Stimulated activated CD4-positive, alpha-beta T cell treated with anti-CD3 and anti-CD28 coated beads, Interleukin-1b, Interleukin-23, amount 100 ng/mL, for 1 hour (primary cell): ENCODE measurements at places on chromosomes 3 and 15.

GRCh38 chr3:86234506-86235254 lies 756.3 kb downstream of the VGLL3 start:
- no peak for DNase-seq

DNA sequence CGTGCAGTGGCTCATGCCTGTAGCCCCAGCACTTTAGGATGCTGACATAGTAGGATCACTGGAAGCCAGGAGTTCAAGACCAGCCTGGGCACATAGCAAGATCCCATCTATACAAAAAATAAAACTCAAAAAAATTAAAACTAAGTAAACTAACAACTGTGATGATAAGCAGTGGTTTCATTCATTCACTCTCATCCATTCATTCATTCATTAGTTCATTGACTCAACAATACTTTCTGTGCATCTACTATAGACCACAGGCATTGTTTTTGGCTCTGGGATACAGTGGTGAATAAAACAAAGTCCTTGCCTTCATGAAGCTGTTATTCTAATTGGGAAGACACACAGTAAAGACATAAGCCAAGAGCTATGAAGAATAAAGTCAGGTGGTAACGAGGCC lies 7.5 kb upstream of the TMEM212 start:
- DNase-seq: no peak

GRCh38 chr3:27623085-27623753 lies 98.9 kb downstream of the EOMES start:
- DNase-seq: no peak

DNA sequence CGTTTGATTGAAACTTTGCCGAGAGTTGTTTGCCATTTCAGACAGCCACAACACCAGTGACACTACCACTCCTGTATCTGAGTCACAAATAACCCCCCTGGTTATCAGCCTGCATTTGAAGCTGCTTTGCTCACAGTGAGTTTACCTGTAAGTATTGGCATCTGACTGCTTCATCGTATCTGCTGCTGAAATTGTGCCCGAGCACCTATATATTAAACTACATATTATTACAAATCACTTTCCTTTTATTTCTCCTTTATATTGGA lies 39.2 kb upstream of the SPSB4 start:
- no peak for DNase-seq

DNA sequence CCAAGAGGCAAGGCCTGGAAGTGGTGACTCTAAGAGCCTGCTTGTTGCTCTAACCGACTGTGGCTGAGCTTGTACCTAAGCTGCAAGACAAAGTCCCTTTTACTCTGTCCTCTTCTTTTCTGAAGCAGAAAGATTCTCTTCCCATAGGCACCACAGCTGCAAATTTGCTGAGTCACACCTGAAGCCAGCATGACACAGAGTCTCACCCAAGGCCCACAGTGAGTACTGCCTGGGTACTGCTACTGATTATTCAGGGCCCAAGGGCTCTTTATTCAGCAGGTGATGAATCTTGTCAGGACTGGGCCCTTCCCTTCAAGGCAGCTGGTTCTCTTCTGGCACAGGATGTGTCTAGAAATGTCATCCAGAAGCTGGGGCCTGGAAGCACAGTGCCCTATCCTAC lies 18.9 kb upstream of the TIGIT start:
- no peak for DNase-seq

DNA sequence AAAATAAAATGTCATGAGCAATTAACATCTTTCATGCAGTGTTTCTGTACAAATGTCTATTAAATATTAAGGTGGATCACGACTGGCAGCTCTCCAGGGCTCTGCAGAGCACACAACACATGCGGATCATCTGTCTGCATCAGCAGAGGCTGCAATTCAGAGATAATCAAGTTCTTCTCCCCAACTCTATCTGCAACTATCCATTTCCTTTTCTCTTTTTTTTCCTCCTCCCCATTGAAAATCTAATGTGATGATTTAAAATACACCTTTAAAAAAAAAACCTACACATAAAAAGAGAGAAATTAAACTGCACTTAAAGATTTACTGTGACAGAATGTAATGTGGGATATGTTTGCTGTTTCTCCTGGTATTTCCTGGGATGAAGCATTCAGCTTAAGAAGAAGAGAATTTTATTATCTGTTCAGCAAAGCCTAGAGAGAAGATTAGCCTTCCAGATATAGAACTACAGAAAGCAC lies 352.6 kb upstream of the CCDC54 start:
- no peak for DNase-seq

DNA sequence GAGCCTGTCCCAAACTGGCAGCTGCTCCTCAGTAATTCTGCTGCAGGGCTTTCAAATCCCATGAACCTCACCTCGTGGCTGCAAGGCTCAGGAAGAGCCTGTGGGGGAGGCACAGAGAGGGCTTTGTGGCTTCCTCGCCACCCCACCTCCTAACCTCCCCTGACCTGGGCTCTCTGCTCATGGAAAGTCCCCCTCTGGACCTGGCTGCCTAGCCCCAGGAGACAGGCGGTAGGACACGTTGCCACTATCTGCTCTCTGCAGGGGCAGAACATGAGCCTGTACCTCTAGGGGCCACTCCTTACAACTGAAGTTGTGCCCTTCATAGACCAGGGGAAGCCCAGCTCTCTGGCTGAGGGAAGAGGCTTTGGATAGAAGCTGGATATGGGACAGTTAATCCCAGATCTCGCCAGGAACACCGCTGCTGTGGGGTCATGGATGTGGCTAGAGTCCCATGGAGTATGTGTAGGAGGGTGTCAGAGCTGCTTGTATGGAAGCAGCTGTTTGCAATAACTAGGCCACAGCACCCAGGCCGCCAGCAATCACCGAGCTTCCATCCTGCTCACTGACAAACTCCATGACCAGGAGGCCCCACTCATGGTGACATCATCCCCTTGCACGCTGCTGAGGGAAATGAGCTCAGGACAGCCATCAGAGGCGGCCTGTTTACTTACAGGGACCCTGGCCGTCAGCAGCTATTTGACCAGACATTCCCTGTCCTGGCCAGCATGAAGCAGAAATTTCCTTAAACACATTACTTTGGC lies 34.0 kb upstream of the CILP start:
- DNase-seq: no peak

DNA sequence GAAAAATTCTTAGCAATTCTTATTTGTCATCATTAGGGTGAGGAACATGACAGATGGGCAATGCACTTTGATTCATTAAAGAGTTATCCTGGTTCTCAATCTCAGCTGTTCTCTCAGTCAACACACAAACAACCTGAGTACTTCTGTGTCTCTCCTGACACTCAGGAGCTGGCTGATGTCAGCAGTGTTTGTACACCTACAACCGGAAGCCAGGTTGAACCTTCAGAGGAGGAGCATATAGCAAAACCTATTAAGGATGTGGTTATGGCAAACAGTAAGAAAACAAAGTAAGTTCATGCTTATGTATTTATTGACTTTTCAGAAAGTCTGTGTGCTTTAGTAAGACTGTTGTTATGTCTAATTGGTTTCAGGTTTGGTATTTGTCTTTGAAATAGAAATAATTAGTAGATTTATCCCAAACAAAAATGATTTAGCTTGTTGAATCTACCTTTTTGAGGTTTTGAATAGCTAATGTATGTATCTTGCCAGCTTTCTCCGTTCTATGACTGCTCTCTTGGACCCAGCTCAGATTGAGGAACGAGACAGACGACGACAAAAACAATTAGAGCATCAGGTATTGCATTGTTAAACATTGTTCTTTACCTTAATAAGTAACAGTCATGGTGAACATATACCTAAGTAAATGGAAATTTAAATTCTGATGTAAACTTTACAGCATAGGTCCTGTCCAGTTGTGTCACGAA lies 36.6 kb downstream of the CCDC66 start:
- DNase-seq: peak; percentile 5

GRCh38 chr15:59170295-59171066 lies 36.2 kb upstream of the LDHAL6B start:
- DNase-seq: no peak

DNA sequence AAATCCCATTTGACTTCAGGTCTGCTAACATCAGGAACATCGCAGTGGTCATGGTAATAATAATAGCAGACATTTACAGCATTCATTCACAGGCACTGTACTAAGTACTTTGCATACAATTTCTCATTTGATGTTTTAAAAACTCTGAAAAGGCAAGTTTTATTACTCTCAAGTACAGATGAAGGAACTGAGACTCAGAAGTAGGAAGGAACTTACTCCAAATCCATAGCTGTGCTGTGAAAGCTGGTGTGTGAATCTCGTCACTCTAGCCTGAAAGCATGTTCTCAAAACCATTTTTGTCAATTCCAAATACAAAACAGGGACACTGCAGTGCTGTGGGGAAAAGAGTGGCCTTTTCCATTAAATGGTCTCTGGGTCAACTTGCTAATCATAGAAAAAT lies 179.9 kb downstream of the FAM43A start:
- no peak for DNase-seq

DNA sequence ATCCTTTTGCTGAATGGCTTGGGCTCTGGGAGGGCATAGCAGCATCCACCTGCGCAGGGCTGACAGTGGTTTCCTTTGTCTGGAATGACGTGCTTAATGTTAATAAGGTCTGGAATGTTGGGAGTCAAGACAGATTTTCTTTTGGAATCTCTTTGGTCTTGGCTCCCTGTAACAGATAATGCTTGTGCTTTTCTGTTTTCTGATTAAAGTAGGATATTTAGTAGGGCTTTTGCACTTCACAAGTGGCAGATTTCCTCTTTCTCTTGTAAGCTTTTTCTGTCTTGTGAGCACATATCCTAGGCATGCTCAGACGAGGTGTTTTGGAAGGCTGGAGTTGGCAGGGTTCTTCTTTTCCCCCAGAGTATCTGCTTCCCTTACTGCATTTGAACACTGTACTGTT lies 189.6 kb downstream of the GHSR start:
- no peak for DNase-seq

- DNase-seq: no peak
Observed at GRCh38 chr3:158742871-158743663, 10.8 kb upstream of the RARRES1 start.

DNA sequence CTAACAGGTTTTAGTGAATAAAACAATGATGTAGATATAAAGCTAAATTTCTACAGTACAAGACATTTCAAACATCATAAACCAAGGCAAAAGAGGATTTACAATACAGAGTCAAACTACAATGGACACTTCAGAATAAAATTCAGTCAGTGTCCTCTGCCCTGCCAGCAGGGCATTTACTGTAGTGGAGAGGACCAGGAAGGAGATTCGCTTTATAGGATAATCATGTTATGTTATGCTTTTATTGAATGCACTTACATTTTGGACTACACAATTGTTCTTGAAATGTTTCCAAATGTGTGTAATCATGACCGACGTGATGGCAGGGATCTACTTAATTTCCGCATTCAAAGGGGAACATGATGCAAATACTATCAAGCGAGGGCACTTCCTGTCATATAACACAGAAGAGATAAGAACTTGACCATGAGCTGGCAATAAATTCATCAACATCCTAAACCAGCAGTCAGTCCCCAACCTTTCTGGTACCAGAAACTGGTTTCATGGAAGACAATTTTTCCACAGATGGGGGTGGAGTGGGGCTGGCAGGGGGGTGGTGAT lies 925.6 kb downstream of the FHIT start:
- DNase-seq: no peak

GRCh38 chr15:89035658-89036057 lies 52.6 kb upstream of the ABHD2 start:
- DNase-seq: no peak

GRCh38 chr15:96349857-96350720 lies 19.6 kb downstream of the NR2F2 start:
- DNase-seq: no peak

DNA sequence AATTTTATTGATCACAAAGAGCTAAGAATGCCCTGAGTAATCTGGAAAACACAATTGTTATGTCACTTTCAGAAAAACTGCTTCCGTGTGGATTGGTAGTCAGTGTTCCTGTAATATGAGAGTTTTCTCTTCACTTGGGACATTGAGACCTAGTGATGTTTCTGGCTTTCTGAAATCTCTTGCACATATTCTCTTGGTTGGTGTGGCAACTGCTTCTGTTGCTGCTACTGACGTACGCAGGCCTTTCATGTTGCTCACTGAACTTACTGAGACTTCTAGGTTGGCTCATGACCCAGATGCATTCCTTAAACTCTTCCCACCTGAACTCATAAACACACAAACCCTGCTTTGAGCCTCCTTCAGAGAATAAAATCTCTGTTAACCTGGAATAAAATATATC lies 175.0 kb upstream of the PFN2 start:
- DNase-seq: no peak

- DNase-seq: no peak
Observed at GRCh38 chr3:124513610-124513997, 216.6 kb upstream of the UMPS start.

- no peak for DNase-seq
Observed at GRCh38 chr15:61364871-61365270, 135.8 kb upstream of the RORA start.

- no peak for DNase-seq
Observed at GRCh38 chr3:63370094-63370493, 92.0 kb downstream of the SYNPR start.

DNA sequence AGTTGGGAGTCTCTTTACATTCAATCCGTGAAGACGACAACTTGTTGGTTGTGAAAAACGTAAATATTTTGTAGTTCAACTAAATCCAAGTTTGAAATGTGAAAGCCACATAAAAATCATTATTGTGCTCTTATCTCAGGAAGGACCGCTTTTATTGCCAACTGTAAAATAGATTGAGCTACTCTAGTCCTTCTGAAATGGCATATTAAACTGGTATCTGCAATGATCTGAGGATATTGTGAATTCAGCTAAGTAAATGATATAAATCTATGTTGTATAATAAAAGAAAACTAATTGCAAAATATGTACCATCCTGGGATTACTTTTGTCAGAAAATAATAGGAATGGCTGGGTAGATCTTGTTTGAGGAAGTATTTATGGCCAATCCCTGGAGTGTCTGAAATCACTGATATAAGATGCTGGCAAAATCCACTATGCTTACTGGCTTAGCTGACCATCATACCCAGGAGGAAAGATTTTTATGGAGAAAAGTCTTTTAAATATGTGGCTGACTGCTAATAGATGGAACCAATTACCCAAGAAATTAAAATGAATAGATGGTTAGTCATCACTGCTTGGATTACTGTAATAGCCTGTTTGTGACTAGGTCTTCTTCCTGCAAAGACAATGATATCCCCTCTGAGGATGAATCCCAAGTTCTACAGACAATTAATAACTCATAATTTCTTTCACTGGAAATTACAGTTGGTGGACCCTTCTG lies 191.8 kb downstream of the SEMA6D start:
- DNase-seq: no peak

DNA sequence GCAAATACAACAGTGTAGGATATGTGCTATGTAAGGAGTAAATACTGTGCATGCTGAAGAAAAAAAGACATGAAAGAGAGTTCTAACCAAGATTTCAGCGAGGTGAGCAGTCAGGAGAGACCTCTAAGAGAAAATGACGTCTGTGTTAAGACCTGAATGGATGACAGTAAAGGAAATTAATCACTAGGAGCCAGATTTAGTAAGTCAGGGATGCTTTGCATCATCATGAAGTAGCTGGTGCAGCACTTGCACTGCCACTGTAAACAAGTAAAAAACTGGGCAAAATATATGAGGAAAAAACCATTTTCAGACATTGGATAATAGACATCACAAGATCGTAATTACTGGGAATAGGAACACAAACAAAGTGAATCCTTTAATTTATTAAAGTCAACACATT lies 32.6 kb downstream of the RTP4 start:
- DNase-seq: no peak
